HFFc6 (cell line): ENCODE measurements at places on chromosomes 7 and 10. TPM values are rescaled to one million over a fixed set of nuclear protein-coding genes. Genes with fewer than 3 reads are reported as not detected.

DNA sequence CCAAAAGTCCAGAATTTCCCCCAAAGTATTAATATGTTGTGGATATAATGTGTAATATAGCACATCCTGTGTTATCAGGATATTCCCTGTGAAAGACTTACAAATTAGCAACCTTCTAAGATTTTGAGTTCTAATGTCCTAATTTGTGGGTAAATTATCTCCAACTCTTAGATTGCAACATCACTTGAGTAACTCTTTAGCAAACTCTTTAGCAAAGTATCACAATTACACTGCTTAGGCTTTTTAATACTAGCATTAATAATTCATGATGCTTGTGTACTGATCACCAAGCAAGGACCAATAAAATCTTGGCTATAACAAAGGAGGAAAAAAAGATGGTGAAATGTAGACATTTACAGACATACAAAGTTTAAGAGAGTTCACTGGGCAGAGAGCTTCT lies 27.7 kb downstream of the HIP1 start:
- DNase-seq = no peak

DNA sequence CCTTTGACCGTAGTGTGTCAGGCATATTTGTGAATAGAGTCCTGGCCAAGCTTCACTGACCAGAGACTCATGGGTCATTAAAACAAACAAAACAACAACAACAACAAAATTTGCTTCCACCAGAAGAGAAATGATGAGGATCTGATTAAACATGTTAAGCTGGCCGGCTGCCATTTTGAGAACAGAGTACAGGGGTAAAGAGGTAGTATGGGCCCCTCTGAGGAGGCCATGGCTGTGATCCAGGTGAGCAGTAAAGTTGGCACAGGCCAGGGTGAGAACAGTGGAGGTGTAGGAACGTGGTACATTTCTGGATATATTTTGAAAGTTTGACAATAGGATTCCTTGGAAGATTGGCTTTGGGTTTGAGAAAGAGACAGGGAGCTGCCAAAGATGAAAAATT lies 252.5 kb downstream of the TWIST1 start:
- no peak for DNase-seq

DNA sequence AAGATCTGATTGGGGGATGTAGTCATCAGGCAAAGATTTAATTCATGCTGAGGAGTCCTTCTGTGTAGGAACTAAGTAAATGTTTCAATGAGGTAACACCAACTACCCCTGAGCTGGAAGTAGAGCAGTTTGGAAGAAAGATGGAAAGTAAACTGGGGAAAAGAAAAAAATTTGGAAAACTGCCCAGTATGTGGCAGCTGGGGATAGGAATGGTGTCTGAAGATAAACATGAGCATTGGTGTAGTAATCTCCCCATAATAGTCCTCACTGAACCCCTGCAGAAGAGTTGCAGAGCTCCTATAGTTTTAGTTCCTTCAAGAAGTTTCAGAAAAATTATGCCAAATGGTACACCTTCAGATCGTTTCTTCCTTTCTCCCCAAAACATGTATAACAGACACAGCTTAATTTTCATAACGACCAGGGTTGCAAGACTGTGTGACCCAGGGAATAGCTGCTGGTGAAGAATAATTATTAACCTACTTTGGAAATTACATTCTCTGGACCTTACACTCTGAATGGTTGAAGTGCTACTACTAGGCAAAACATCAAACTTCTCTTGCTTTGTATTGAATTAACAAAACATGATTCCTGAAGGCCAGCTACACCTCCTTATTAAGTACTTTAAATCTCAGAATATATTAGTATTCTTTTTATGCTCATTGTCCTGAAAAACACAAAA lies 446.4 kb upstream of the NRG3 start:
- DNase-seq = no peak

- no peak for DNase-seq
Measured at GRCh38 chr7:55969391-55969790, 5.0 kb downstream of the NIPSNAP2 start.

DNA sequence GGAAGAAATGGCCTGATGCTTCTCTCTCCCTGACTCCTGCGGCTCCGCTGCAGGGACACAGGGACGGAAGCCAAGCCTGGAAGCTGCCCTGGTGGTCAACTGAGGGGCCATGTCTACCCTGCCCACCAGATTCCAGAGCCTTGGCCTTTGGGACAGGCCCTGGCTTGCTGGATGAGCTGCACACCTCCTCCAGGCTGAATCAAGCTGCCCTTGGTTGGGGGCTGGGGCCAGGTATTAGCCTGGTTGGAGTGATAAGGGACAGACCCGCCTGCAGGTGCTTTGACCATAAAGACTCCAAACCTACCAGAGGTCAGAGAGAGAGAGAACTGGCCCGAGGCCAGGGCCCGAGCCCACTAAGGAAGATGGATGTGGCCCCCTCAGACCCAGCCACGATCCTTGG lies 30.1 kb downstream of the CRHR2 start:
- no peak for DNase-seq

GRCh38 chr7:28517206-28517605 lies 104.9 kb downstream of the CREB5 start:
- DNase-seq = no peak

GRCh38 chr10:5927306-5927705 lies 37.3 kb downstream of the FBH1 start:
- DNase-seq = peak; percentile 63

DNA sequence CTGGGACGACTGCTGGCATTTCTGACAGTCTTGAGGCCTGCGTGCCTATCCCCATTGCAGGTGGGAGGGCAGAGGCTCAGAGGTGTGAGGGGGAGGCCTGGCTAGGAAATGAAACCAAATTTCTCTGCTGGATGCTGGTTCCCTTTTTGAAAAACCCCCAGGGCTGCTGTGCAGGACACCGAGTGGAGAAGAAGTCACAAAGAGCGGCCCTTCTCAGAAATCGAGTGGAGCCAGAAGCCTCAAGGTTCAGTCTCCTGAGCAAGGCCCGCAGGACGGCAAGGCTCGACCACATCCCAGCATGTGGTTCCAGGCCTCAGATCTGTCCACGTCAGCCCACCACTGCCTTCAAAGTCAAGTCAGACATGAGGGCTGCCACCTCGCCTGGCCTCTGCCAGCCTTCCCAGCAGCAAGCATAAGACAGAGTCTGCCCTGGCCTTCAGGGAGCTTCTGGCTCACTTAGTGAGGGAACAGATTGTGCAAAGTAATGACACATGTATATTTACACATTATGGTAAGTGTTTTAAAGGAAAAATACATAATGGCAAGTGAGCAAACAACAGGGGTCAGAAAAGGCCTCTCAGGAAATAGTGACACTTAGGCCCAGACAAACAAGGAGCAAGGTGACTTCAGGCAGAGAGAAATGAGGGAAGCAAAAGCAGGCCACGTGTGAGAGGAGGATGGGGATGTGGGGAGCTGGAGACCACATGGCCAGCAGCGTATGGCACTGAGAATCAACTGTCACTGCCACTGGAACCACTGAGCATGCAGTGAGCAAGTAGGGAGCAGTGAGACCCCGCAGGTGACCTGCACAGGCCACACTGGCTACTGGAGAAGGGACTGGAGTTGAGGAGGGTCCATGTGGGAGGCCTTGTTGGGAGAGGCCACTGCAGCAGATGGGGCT lies 86.7 kb downstream of the ARHGAP22 start:
- no peak for DNase-seq

- DNase-seq = no peak
Measured at GRCh38 chr7:136303162-136303561, 326.0 kb upstream of the MTPN start.

- no peak for DNase-seq
Measured at GRCh38 chr10:125370578-125370977, 210.2 kb upstream of the CTBP2 start.

DNA sequence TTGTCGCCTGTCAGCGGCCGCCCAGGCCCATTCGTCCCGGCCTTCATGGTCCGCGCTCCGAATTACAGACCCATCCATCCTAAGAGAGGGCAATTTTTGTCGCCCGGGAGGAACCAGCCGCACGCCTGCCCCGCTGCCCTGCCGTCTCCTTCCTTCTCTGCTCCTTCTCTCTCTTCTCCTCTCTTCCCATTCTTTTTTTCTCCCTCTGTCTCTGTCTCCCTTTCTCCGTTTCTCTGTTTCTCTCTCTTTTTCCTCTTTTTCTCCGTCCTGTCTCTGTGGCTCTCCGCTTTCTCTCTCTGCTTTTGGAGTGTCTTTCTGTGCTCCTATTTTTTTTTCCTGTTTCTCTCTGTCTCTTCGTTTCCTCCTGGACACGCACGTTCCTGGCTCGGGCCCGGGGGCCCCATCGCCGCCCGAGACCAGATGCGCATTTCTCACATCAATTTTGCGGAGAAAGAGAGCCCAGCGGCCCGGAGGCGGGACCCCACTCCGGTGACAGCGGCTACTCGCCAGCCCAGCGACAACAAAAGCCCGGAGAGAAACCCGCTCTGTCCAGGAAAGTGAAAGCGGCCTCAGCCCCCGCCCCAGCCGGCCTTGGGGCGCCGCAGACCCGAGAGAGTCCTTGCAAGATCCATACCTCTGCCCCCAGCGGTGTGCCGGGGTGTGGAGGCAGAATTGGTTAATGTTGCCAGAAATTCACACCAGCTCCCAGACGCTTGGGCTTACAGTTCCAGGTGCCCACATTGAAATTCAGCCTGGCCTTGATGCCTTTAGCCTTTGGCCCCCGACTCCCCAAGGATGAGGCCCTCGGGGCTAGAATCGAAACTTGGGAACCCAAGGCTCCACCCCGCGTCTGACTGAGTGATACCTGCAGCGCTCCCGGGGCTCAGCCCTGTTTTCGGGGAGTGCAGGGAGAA lies 4.1 kb downstream of the LBX1 start:
- no peak for DNase-seq

DNA sequence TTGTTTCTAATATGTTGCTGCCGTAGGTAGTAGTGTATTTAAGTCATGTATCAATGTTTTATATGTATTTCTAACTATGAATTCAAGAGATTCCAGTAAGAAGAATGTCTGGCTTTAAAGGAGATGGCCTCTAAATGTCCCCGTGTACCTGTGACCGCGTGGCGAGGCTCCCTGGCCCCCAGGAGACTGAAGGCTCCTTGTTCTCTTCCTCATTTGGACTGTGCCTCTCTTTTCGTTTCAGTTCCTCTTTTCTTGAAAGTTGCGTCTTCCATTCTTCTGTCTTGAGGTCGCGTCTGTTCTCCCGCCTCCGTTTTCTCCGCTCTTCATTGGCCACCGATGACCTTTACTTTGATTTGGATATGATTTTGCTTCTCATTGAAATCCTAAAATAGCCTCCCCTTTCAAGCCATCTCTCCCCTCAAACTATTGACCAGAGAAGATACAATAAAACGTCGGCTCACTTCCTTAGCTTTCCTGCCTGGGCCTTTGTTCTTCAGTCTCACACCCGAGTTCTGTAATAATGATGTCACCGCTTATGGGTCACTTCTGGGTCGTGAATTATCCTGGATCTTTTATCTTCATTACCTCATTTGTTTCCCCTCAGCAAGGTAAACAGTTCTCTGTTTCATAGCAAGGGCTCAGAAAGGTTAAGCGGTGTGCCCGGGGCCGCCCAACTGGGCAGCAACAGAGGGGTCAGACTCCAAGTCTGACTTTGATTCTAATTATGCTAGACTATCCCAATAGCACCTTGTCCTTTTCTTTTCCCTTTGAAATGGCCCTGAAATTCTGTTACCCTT lies 28.7 kb downstream of the WIPI2 start:
- DNase-seq = no peak

DNA sequence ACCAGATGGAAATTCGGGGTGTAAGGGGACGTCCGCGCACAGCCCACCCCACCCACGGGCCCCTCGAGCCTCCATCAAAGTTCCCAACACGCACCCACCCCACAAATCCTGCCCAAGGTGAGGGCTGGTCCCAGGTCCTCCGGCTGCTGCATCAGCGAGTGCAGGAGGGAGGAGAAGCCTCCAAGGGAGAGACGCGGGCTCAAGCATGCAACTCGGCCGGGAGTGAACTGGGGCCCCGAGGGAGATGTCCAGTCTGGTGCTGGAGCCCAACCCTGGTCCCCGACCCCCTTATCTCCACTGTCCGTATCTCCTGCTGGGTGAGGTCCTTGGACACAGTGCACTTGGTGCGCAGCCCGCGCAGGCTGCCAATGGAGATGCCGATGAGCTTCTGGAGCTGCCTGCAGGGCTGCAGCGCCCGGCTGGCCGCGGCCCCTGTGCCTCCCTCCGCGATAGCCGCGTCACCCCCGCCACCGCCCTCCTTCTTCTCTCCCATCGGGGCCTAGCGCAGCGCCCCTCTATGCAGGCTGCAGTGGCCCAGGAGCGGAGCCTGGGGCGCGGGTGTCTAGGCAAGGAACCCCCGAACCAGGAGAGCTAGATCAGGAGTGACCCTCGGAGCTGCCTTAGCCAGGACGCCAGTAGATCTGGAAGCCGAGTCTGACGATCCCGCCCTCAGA lies 489.2 kb downstream of the ZNF33B start:
- no peak for DNase-seq

DNA sequence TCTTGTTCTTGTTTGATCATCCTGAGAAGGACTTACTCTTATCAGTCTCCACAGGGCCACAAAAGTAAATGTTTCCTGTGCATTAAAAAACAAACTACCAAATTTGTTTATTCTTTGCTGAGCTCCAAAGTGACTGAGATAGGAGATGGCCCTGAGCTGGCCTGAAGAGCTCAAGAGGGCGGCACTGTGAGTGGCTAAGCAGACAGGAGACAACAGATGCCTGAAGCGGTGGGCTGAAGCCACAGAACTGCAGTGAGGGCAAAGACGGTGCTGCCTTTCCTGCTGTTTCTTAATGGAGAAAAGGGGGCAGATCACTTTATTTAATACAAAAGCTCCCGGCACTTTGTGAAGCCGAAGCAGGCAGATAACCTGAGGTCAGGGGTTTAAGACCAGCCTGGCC lies 379.6 kb downstream of the ARL4A start:
- DNase-seq = no peak

- no peak for DNase-seq
Measured at GRCh38 chr10:1417574-1417973, 319.8 kb downstream of the ADARB2 start.

The C10orf67 gene
- 0.41 to 0.64 TPM (median 0.55 TPM) in 3 replicates for total RNA-seq

The OPALIN gene
- not detected in 3 replicates for total RNA-seq

The CYREN gene
- total RNA-seq = 29.1 to 32.8 TPM (median 31.6 TPM) in 3 replicates

The CH25H gene
- total RNA-seq = 0.12 to 0.18 TPM in 2 of 3 replicates, not detected in the other

The PIP gene
- total RNA-seq = not detected in 3 replicates

The BAG3 gene
- 96.9 to 108 TPM (median 102 TPM) in 3 replicates for total RNA-seq

The SPDYE5 gene
- total RNA-seq = not detected in 3 replicates
